D341Med (cell line): ENCODE measurements at places on chromosomes 1 and 21.
A peak's percentile ranks its signal among the peaks of the same experiment; 100 is the strongest.

- no peak for DNase-seq
Observed at GRCh38 chr1:221172841-221173240, 293.6 kb downstream of the HLX start.

- no peak for DNase-seq
Observed at GRCh38 chr1:67816095-67816475, 17.2 kb downstream of the GNG12 start.

DNA sequence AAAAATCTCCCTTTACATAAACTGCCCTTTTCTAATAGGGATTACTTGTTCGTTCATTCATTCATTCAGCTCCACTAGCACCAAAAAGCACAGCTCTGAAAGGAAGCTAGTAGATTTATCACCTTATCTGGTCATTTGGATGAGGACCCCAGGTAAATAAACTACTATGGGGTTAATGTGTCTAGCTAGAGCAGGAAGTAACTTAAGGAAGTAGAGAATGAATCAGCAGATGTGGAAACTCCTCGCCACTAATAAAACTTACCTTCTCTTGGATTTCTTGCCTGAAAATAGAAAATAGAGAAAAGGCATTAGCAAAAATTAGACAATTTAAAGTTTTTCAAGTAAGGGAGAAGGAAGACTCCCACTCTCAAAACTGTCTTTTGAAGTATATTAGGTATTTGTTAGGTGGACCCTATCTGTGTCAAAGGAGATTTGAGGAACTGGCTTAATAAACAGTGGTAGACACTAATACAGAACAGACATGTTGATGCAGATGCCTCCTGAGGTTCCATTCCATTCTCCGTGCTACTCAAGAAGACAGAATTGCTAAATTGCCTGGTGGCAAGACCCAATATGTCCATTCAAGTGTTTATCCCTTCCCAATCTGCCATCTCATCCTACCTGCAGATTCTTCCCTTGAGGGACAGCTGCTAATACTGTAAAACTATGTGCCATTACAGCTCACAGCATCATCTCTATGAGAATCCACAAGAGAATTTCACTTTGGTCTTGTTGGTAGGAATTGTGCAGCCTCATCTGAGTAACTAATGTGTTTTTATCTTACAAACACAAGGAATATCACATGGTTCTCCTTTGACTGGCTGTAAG is 14.9 kb downstream of the SELL start:
- no peak for DNase-seq

DNA sequence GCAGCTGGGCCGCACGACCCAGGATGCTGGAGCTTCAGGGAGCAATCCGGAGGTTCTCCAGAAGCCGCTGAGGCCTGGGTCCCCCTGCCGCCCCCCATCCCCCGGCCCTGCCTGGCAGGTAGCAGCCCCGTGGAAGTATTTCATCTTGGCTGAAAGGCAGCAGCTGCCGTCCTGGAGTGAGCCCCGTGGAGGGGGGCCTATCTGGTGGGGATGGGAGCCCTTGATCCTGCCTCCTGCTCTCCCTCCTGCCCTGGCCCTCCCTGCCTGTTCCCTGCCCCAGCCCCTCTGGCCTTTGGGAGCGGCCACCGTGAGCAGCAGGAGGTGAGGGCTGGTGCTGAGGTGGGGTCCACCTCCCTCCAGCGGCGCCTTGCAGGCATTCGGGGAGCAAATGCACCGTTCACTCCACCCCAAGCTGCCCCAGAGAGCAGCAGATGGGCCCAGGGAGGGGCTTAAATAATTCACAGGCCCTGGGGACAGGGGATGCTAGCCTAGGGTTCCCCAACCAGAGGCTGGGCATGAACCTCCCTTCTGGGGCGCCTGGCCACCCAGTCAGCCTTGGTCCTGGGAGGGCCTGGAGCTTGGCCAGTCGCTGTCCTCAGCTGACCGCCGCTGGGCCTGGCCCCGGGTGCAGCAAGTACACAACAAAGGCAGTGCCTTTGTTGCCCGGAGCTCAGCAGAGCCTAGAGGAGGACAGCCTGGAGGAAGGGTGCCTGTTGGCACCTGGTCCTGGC is 23.7 kb upstream of the PLCH2 start:
- DNase-seq = peak; percentile 80

- DNase-seq = no peak
Observed at GRCh38 chr1:117825414-117825813, 104.0 kb downstream of the GDAP2 start.

DNA sequence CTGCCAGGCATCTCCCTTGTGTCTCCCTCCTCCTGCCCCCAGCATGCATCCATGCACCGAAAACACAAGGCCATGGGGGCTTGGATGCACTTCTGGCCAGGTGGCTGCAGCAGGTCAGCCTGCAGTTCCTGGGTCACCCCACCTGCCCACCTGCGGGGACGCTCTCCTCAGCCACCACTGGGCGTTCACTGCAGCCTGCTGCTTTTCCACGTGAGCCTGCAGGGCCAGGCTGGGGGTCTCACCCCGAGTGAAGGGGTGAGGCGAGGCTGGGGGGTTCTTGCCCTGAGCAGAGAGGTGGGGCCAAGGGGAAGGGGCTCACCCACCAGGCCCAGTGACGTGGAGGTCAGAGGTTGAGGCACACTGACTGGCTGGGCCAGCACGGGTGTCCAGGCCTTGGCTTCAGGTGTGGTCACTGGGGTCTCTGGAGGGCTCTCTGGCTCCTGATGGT is 64.6 kb downstream of the WNT9A start:
- DNase-seq = peak; percentile 36

GRCh38 chr21:40686526-40686925 is 160.4 kb downstream of the DSCAM start:
- no peak for DNase-seq

- no peak for DNase-seq
Observed at GRCh38 chr1:24727501-24728216, 17.6 kb upstream of the CLIC4 start.

DNA sequence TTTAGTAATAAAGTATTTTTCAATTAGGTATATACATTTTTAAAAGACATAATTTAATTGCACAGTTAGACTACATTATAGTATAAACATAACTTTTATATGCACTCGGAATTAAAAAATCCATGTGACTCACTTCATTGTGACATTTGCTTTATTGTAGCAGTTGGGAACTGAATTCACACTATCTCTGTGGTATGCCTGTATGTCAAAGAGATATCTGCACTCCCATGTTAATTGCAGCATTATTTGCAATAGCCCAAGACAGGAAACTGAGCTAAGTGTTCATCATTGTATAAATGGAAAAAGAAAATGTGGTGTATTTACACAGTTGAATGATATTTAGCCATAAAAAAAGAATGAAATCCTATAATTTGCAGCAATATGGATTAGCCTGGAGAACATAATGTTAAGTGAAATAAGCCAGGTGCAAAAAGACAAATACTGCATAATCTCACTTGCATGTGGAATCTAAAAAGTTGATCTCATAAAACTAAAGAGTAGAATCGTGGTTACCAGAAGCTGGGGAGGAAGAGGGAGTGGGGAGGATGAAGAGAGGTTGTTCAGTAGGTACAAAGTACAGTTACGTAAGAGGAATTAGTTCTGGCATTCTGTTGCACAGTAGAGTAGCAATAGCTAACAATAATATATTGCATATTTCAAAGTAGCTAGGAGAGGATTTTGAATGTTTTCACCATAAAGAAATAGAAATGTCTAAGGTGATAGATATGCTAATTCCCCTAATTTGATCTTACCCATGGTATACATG is 64.8 kb downstream of the DPT start:
- no peak for DNase-seq
